ENCODE measurements at places on chromosomes 1 and 21.

DNA sequence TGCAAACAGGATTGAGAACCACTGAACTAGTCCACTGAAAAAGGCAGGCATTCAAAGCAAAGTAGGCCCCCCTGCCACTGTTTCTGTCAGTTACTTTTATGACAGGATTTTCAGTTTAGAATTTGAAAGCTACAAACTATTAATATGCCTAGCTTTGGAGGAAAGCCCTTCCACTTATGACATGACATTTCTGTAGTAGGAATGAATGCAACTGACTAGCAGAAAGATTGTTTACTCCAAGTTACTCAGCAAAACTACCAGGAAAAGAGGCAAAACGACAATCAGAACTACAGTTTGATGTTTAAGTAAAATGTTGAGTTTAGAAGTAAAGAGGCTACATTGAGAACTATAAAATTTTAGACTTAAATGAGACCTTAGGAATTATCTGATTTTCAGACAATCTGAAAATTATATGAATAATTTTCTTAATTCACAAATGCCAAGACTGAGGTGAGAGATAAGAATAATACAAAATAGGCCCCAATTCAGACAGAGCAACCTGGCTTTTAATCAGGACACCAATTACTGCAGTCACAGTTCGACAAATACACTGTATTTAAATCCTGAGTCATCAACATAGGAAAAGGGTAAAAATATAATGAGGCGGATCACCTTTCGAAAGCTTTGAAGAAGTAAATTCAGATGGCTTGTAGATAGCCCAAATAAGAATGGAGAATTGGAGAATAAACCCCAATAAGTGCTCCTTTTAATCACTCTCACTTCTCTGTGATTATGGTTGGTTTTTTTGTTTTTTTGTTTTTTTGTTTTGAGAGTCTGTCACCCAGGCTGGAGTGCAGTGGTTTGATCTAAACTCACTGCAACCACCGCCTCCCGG lies 2.2 kb downstream of the PRKAB2 start:
- no peak for DNase-seq

GRCh38 chr1:14848625-14849024 lies 250.1 kb downstream of the KAZN start:
- no peak for DNase-seq

GRCh38 chr1:88655685-88656299 lies 28.3 kb upstream of the PKN2 start:
- DNase-seq: no peak

DNA sequence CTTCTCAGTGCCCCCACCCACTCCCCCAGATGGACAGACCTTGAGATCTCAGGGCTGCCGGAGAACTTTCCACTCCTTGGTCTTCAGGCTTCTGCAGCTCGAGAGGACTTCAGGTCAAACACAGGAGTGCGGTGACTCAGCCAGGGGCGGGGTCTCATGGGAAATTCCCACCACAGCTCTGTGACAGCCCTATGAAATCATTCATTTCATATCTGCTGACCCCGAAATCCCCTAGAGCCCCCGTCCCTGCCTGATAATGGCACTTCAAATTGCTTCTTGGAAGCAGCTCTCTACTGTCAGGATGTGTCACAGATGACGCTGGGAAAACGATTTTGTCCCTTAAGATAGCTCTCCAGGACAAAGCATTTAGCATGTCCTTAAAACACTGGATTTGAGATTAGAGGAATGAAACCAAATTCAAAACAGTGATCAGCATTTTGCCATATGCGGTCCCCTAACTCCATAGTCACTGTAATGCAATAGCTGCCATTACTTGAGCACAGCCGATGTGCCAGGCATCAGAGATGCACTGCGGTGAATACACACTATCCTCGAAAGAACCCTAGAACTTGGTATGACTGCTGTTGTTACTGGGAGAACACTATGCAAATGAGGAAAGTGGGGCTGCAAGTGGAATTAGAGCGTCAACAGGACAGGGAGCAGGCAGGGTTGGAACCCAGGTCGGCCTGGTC lies at the start of gene TNFRSF9:
TNFRSF9 (minus strand) TSS at position 95 of the 692 bp plus-strand sequence. CDS start 845 bp downstream, outside the sequence.
- DNase-seq: no peak

GRCh38 chr1:3419415-3420204 lies 34.9 kb upstream of the ARHGEF16 start:
- DNase-seq: no peak

DNA sequence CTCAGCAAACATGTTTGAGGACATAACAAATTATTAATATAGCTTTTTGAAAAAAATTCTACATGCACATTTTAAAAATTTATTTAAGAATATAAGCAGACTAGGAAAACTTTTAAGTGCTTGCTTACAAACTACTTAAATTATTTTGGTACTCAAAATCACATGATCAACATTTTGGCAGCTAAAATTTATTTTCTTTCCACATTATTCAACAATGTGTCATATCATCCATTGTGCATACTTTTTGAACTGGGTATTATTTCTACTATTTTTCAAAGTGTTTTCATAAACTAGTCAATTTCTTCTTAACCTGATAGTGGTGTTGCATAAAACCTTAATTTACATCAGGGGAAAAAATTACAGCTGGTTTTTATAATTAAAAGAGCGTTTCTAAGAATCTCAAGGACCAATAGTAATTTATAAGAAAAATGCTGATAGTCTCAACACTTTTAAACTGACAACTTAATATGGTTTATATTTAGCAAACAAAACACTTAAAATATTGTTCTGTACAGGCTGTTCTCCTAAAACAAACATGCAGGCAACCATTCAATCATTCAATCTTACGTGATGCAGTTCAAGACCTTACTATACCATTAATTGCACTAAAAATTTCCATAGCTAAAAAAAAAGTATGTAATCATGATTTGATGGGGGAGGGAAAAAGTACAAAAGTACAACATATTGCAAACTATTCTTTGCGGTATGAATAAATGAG lies 105.0 kb downstream of the GPATCH2 start:
- DNase-seq: no peak

DNA sequence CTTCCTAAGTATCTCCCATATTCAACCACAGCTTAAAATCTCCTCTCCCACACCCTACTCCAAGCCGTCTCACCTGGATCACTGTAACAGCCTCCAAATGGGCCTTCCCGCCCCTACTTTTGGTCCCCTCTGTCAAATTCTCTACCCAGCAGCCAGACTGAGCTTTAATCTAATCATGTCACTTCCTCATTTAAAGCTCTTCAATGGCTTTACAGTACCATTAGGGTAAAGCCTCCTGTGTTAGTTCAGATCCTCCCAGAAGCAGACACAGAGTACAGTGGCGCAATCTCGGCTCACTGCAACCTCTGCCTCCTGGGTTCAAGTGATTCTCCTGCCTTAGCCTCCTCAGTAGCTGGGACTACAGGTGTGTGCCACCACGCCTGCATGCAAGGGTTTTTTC lies 46.8 kb upstream of the PSEN2 start:
- DNase-seq: no peak

DNA sequence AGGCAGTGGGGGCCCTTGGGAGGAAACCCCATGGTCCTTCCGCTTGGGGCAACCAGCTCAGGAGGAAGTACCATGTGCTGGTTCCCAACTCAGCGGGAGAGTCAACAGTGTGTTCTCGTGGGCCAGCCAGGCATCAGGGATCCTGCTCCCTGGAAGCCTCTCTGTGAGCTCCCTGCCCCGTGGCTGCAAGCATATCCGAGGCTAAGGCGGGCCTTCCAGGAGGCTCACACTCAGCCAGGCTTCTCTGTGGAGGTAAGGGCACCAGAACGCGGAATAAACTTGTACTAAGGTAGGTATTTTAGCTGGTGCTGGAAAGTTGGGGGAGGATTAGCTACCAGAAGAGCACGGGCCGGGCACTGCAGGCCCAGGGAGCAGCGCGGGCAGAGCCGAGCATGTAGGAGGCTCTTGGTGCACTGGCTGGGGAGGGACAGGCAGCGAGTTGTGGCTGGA lies 74.7 kb upstream of the POU3F1 start:
- DNase-seq: no peak

DNA sequence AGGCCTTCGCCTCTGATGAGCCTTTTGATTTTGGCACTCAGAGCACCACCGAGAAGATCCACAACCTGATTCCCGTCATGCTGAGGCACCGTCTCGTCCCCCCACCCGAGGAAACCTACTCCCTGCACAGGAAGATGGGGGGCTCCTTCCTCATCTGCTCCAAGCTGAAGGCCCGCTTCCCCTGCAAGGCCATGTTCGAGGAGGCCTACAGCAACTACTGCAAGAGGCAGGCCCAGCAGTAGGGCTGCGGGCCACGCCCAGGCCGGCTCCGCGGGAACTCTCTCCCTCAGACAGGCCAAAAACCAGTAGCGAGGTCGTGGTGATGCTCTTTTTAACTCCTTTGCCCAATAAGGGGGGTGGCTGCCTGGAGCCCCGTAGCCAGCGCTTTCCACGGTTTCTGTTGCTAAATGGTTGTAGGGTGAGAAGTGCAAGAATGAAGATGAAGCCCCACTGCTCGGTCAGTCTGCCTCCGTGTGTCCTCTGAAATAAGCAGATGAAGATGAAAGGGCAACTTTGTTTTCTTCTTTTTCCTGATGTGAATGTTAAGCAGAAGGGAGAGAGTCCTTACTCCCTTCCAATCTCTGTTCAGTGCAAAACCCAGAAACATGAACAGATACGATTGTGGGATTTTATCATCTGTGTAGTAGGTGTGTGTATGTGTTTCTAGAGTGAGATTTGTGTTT lies 46.5 kb downstream of the COQ8A start:
- no peak for DNase-seq

DNA sequence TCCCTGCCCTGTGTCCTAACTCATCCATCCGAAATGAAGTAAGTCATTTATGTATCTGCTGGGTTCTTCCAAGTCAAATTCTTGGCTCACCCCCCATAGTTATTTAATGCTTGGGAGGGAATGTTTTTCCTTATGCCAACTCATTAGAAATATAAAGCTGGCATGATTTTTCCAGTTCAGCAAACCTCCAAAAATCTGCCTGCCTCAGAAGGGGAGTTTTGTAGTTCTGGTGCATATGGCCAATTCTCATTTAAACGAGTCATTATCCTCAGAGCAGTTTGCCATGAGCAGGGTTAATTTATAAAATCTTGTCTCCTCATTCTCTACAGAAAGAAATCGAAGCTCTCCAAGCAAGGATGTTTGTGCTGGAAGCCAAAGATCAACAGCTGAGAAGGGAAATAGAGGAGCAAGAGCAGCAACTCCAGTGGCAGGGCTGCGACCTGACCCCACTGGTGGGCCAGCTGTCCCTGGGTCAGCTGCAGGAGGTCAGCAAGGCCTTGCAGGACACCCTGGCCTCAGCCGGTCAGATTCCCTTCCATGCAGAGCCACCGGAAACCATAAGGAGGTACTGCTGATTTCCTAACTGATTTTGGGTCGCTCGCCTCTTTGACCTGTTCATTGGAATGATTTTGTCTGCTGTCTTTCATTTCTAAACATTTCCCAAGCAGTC lies 144.1 kb downstream of the DISC1 start:
- DNase-seq: no peak

DNA sequence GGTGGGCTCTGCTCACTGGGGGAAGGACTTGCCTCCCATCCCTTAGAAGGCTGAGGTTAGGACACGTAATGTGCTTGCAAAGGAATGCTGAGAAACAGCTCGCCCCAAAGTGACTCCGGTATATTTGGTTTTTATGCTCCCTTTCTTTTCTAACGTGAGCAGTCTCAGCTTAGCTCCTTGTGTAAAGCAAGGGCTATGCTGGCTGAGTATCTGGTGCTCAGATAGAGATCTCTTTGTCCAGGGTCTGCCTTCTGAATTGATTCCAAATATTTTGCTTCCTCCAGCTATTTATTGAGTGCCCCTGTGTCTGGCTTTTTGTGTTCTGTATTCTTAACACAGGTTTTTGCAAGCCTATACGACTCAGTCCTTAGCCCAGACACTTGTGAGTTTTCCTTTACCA lies 94.5 kb upstream of the ARTN start:
- DNase-seq: no peak

DNA sequence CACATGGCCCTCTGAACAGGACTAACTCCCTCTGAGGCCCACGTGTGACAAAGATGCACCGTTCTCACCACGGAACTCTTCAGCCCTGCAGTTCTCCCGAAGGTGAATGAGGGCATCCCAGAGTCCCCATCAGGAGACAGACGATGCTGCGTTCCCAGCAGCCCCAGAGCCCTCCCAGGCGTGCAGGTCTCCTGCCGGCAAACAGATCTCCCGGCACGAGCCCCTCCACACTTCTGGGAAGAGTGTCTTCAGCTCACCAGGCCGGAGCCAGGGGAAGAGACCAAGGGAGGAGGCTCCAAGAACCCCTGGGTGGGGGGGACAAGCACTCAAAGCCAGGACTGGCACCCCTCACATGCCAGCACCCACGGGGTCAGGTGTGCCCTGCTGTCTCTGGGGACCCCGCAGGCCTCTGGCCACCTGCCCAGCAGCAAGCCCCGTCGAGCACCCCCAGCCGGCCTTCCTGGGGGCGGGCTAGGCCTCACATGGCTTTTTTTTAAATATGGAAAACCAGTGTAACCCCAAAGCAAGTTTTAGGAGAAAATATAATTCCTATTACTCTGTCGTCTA lies 45.1 kb upstream of the TRAPPC10 start:
- no peak for DNase-seq

- DNase-seq: no peak
These were observed 86.9 kb downstream of the ADARB1 start for GRCh38 chr21:45161038-45161945.

GRCh38 chr1:180632326-180633056 lies 669 bp downstream of the XPR1 start:
- DNase-seq: no peak

DNA sequence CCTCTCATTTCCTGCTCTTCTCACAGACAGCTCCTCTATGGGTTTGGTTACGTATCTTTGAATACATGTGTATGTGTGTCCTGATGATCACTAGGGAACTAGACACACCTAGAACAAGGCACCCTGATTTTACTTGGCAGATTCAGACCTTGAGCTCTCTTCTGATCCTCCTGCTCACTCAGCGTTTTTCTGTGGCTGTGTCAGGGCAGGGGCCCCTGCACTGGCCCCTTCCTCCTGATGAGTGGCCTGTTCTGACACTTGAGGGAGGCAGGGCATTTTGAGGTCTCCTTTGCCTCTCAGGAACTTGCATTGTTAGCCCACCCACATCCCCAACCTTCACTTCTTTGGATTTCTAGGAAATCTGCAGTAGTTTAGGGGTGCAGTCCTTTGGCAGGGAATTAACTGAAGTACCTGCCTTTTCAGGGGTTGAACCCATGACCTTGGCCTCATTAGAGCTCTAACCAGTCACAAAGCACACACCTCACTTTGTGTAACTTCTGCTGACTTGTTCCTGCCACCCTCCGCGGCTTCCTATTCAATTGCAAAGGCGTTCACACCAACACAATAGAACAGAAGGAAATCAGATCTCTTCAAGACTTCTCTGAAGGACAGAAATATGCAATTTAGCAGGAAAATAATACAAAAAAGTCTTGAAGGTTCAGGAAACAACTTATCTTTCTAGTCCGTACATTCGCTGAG lies 8.8 kb downstream of the SMYD2 start:
- no peak for DNase-seq

DNA sequence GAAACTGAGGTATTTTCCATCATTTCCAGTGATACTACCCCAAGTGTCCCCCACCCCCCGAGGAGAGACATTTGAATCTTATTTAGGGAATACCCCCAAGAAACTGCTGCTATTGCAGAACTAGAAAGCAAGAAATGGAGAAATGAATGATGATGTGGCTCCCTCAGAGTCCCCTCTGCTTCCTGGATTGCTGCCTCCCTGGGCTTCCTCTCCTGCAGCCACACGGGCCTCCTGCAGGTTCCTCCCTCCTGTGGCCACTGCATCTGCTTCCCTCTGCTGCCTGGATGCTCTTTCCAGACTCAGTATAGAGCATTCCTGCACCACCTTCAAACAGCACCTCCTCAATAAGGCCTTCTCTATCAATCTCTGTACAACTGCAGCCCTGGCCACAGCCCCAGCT lies 69.3 kb downstream of the SLC25A24 start:
- no peak for DNase-seq
